ENCODE measurements at places on chromosomes 7 and 10.

- no peak for DNase-seq
These were observed 36.6 kb upstream of the SRGN start for GRCh38 chr10:69051303-69051702.

GRCh38 chr10:80473692-80474596 is 19.8 kb downstream of the TSPAN14 start:
- no peak for DNase-seq

DNA sequence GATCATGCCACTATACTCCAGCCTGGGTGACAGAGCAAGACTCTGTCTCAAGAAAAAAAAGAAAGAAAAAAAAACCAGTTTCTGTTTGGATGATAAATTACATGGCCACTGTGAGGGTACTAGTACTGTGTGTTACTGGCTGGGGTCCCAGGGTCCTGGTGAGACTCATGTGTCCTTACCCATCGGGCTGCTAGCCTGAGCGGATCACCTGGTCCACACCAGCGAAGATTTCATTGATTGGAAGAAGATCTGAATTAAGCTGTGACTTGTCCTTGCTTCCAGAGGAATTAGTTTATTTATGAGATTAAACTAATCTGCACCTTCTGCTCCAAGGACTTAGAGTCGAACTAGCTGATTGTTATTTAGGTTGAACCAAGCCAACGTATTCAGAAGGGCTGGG is 40.0 kb upstream of the BAMBI start:
- no peak for DNase-seq

DNA sequence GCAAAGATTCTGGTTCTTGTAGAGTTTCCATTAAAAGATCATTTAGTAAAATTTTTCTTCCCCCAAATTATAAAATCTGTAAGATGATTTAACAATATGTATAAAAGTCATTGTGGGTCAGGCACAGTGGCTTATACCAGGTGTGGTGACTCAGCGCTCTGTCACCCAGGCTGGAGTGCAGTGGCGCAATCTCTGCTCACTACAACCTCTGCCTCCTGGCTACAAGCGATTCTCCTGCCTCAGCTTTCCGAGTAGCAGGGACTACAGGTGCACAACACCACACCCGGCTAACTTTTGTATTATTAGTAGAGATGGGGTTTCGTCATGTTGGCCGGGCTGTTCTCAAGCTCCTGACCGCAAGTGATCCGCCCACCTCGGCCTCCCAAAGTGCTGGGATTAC is 68.0 kb downstream of the SEPTIN14 start:
- no peak for DNase-seq

DNA sequence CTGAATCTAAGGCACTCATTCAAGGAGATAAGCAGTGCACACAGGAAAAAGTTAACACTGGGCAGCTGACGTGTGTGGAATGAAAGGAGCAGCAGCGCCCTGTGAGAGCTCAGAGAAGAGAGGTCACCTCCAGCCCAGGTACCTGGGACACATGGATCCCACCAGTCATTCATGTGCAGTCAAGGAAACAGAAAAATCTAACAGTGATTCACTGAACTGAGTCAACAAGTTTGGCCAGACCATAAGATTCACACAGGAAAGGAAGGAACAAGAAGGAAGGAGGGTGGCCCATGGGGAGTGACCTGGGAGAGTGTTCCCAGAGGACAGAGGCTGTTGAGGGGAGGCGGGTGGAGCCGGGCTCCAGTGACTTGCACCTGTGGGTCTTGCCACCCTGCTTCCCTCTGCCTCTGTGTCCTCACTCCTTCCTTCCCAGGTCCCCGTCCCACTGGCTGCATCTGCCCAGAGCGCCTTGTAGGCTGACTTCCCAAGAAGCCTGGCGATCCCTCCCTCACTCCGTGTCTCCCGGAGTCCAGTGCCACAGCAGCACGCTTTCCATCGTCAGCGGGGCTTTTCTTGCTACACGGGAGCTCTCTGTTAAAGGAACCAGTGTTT is 27.7 kb downstream of the RNF32 start:
- no peak for DNase-seq

- no peak for DNase-seq
These were observed 100.4 kb upstream of the SEMA3A start for GRCh38 chr7:84294847-84295455.

DNA sequence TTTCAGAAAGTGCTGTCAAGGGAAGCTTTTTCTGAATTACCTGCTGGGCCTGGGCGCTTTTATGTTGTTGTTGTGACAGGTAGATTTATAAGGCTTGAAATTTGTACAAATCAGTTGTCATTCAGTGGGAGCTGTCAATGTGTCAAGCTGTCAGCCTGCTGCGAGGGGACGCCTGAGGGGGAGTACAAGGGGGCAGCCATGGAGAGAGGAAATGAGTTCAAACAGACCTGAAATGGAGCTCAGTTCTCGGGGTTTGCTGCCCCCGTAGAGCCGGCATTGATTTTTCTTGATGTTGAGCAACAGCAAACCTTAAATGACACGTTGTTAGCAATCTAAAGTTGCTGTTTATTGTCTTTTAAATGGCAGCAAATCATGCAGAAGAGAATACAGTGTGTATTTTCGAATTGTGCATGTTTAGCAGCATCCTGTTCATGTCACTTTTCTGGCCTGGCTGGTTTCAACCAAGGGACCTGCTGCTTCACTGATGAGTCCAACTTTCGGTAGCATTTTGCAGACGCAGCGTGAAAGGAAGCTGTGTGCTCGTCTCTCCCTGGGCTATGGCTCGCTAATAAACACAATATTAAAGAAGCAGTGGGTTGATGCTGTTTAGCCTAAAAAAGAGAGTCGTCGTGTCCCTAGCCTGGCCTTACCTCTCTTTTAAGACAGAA is 166.5 kb downstream of the LRMDA start:
- no peak for DNase-seq

GRCh38 chr7:5773661-5774086 is 7.8 kb downstream of the RNF216 start:
- DNase-seq, result peak; percentile 93

- no peak for DNase-seq
These were observed 9.2 kb upstream of the ZSCAN25 start for GRCh38 chr7:99607548-99607947.

- no peak for DNase-seq
These were observed 104.0 kb downstream of the CYTH3 start for GRCh38 chr7:6168477-6168868.

- DNase-seq, result no peak
These were observed 162.4 kb upstream of the MDFIC start for GRCh38 chr7:114759347-114760062.

GRCh38 chr10:62373995-62374861 is at the start of gene ZNF365:
ZNF365 (plus strand) TSS chr10:62374369; CDS start chr10:62376194, 1,825 bp downstream.
- peak; percentile 23 for DNase-seq

DNA sequence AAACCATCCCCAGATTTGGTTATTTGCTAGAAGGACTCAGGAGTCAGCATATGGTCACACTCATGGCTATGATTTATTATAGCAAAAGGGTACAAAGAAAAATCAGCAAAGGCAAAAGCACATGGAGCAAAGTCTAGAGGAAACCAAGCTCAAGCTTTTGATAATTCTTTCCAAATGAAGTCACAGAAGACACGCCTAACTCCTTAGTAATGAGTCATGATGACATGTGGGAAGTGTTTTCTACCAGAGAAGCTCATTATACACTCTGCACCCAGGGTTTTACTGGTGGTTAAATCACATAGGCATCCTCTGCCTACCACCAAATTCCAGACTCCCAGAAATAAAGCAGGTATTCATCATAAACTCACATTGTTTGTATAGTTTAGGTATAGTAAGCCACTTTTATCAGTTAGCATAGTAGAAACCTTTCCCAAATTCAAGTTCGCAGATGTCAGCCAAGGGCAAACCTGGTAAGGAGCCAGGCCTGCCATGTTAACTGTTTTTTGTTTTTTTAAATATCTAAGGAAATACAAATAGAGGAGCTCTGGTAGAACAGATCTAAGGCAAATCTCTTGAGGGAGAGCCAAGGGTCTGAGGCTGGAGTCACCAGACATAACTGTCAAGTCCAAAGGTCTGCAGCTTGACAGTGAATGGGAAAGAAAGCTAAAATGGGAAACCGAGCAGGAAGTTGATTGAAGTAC is 15.4 kb upstream of the HIBADH start:
- peak; percentile 100 for DNase-seq

Data from SW480 (cell line).